ENCODE measurements at places on chromosomes 2 and 18.

DNA sequence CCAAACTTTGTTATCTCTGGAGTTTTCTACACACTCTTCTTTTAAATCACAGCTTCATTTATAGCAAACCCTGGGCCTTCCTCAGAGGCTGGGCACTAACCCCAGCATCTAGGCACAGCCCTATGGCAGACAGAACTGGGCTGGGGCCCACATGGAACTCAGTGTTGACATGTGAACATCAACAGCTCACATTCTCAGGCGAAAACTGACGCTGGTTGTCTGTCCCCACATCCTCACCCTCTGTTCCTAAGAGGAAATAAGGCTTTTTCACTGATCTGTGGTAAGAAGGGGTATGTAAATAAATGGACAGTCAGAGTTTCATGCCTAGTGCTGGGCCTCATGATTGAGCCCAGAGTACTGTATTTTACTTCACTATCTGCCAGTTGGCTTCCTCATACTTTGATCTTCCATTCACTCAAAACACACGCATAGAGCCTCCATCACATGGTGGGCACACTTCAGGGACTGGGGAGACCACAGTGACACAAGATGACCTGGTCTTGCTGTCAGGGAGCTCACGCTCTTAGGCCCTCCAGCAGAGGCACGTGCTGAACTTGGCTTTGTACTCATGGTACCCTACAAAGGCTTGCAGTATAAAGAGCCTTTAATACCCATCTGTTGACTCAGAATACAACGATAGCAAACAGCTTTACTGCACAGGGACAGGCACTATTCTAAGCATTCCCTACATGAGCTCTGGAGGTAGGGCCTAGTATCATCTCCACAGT lies 43.0 kb downstream of the EFEMP1 start:
- no peak for DNase-seq

DNA sequence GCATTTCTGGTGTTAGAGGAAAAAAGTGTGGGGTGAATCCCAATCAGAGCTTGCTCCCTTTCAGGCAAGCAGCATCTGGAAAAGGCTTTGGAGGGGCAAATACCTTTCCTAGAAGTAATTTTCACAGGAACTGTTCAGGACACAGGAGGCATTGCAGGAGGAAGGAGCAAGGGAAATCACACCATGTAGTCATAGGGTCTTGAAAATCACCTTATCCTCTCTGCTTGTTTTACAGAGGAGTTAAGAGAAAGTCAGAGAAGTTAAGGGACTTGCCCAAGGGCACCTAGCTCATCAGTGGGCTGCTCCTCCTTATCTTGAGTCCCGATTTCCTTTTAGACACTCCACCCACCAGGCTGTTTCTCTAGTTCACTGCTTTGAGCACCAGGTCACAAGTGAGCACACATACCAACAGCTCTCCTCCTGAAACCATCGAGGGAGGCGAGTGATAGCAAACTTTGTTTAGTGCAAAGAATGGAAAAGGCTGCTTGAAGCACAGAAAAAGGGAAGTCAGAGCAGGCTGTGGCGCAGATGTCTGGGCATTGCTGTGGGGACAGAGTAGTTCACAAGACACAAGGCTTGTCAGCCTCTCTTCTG lies 89.2 kb upstream of the CXCR4 start:
- DNase-seq = no peak

DNA sequence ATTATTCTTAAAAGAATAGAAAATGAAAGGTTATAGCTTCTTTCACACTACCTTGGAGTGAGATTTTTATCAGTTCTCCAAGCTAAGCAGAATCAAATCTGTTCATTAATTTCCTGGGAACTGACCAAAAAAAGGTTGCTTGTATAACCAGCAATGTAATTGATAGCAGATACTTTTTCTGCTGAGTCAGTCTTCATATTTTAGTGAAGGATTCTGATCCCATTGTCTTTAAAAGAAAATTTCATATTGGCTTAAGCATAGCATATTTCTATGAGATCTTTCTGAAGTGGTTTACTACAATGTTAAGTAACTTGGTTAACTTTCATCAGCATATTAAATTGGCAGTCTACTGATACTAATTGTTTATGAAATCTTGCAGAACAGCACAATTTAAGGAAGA lies 338.0 kb downstream of the TMX3 start:
- no peak for DNase-seq

GRCh38 chr18:74996996-74997395 lies 211.9 kb downstream of the PTGR3 start:
- DNase-seq = no peak

DNA sequence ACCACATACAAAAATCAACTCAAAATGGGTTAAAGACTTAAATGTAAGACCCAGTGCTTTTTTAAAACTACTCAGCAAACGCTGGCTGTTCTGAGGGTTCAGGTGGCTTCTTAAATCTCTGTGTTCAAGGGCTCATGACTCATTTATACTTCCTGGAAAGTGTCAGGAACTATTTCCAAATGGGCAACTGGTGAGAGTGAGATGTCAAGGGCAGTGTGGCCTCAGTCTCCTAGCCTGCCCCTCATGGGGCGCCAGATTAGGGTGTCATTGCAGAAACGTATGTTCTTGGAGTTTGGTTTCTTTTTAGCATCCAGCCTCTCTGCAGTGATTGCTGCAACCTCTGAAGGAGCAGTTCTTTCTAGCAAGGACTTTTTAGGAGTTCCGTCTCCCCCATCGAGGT lies 485.4 kb downstream of the TNS1 start:
- DNase-seq = no peak

Data from SK-N-MC (cell line).